ENCODE measurements at places on chromosomes 16 and 17.

GRCh38 chr17:4204190-4204589 is 59.6 kb downstream of the ANKFY1 start:
- no peak for DNase-seq

GRCh38 chr17:48107137-48108055 is at the start of gene SNX11:
TSS of gene SNX11 (plus strand) at chr17:48107766. CDS start at chr17:48112044, 4,278 bp downstream.
- peak; percentile 65 for DNase-seq

- DNase-seq, result no peak
Measured at GRCh38 chr17:63611354-63611753, 10.7 kb downstream of the TACO1 start.

DNA sequence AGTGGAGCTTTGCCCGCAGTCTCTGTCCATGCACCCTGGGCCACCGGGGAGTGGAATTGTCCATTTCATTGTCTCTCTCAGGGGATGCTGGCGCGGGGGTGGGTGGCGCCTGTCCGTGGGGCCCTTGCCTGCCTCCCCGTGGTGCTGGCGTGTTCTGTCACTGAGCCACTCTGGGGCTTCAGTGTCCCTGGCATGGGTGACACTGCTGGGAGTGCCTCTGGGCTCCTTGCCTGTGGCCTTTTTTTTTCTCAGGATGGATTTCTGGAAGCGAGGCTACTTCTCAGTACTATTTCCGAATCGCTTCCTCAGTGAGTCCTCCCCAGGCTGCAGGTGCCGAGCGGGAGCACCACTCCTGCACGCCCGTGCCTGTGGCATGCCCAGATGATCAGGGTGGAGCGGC is 55.0 kb downstream of the PDPK1 start:
- DNase-seq, result no peak

GRCh38 chr16:88993166-88993761 is 16.3 kb upstream of the CBFA2T3 start:
- DNase-seq, result peak; percentile 47

DNA sequence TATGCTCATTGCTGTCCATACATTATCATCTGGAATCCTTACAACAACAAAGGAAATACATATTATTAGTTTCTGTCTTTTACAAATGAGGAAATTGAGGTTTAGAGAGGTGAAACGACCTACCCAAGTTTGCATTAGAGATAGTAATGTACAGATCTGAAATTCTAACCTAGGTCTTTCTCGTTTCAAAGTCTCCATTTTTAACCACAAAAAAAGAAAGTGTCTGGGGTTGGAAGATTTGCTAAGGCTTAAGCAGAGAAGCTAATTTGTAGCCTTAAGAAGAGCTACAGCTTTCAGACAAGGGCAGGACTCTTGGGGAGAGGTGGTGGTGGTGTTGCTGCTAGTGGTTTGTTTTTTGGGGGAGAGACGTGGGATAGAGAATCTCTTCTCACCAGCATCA is 19.2 kb downstream of the CIITA start:
- no peak for DNase-seq

DNA sequence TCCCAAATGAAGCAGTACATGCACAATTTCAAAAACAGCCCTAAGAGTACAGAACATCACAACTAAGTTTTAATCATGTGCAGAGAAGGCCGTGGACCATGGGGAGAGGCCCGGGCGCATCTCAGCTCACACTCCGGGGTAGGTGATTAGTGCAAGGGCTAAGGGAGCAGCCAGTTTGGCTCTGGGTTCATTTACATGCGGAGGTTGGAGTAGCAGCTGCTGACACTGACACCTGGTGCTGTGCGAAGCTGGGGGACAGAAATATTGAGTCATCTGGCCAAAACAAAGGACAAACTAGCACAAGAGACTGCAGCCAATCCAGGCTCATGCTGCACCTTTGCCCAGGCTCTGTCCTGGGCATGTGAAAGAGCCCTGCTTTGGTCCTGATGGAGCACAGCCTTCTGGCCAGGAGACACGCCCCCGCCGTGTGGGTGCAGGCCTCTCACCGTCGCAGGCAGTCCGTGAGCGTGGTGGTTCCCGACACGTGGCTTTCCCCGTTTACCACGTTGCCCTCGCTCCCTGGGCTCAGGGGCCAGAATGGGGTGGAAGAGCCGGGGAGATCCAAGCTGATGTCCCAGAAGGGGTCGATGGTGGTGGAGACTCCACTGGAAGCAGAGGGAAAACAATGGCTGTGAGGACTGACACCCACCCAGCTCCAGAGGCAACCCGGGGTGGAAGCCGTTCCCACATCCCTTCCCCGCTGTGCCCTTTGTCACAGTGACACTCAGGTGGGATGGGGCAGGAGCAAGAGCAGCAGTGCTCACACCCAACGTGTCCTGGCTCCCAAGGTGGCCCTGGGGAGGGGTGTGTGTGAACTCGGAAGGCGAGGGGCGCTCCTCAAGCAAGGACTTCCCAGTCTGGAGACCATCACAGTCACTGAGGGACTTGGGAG is 31.9 kb downstream of the USP22 start:
- no peak for DNase-seq

DNA sequence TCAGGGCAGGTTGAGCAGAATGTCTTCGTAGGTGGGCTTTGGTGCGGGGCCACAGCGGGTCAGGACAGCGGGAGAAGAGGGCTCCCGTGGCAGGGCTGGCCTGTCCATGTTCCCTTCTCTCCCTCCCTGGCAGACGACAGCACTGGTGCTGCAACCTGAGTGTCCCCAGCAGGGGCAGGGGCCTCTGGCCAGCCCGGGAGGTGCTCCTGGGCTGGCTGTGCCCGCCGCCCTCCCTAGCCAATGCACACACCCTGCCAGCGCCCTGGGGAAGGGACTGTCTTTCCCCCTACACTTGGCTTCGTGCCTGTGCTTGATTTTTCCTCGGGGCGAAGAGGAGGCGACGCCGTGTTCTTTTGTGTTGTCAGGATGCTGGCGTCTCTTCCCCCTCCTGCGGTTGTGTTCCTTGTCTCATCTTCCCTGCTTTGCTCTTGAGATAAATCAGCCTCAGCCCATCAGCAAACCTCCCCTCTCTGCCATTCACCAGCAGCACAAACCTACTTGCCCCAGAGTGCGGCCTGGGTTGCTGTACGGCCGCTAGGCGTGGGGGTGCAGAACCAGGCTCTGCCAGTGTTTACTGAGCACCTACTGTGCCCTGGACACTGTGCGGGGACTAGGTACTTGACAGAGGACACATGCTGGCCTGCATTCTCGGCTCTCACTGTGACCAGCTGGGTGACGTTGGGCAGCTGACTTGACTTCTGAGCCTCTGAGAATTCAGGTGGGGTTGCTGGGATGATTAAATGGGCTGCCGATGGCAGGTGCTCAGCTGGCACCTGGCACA is 237.3 kb upstream of the CIBAR2 start:
- DNase-seq, result no peak

DNA sequence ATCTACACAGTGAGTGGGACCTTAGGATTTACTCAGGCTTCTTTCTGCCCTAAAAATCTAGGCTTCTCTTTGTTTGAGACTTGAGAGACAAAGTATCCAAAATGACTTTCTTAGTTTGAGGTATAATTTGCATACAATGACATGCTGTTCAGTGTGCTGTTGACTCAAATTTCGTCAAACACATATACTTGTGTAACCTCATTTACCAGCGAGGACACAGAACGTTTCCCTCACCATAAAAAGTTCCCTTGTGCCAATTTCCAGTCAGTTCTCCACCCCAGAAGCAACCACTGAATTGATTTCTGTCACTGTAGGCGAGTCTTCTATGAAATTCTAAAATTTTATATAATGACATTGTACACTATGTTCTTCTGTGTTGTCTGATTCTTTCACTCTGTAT is 68.0 kb upstream of the MAF start:
- no peak for DNase-seq

DNA sequence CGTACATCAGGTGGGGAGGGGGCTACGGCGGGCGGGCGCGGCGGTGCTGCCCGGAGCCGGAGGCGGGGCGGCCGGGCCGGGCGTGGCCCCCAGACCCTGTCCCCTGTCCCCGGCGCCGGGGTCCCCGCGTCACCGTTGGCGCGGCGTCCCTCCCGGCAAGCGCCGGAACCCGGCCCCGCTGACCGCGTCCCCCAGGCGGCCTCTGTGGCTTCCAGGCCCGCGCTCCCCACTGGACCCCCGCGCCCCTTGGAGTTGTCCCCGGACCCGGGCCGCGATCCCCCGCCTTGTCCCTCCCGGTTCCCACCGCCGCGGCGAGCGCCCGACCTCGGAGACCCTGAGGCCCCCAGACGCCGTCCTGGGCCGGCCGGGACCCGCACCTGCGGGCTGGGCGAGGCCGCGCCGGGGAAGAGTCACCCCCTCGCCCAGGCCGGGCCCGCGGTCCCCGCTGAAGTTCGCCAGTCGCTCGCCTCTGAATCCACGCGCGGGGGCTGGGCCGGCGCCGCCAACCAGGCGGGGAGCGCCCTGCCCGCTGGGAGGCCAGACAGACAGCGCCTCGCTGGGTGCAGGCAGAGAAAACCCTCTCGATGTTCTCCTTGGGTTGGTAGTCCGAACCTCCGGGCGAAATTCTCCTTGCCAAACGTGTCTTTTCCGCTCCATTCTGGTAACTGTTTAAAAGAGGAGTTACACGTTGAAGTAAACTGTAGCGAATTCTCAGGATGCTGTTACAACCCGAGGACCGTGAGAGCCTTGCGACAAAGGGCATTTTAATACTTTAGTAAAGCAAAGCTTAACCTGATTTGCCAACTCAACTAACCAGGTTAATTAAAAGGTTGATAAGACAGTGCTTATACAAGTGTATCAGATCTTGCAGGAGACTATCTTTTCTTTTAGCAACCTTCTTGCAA is 761 bp downstream of the GAN start:
- DNase-seq, result peak; percentile 5

DNA sequence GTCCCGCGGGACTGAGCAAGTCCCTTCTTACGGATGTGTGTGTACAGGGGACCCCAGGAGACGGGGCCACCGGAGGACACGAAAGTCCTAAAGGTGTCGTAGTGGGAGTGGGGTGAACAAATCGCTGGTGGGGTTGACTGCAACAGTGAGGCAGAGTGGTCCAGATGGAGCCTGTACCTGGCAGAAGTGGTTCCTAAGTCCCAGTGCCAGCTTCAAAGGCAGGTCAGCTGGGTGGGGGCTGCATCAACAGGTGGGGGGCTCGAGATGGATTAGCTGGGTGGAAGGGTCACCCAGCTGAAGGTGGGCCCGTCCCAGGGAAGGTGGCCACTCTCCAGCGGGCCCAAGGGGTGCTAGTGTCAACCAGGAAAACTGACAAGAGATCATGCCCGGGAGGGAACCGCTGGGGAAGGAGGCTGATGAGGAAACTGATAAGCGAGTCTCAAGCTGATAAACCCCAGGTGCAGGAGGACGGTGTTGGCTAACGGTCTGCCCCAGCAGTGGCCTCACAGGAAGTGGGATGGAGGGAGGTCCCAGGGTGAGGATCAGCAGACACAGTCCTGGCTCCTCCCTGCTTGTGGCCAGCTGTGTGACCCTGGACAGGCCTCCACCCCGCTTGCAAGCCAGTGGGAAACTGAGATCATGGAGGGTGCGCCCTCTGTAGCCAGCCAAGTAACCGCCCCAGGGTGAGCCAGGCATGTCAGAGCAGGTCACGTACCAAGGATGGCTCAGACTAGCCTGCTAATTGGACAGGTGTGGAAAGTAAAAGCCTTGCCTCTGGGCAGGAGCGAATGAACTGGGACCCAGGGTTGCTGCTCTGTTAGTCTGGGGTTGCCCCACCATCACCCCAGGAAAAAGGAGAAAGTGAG is 1.0 kb downstream of the ORAI3 start:
- peak; percentile 19 for DNase-seq

- DNase-seq, result no peak
Measured at GRCh38 chr16:88815227-88815626, 3.5 kb upstream of the APRT start.

DNA sequence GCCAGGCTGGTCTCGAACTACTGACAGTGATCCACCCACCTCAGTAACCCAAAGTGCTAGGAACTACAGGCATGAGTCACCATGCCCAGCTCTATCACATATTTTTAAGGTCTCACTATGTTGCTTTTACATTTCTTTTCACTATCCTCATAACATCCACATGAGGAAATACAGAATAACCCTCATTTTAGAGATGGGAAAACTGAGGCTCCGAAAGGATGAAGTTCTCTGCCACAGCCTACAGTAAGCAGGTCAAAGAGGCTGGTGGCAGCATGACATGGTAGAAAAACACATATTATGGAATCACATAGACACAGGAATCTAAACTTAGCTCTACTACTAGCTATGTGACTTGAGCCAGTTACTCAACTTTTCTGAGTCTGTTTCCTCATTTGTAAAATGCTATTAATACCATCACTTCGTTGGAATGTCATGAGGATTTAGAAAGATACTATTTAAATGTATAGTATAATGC is 32.2 kb downstream of the APPBP2 start:
- DNase-seq, result no peak

DNA sequence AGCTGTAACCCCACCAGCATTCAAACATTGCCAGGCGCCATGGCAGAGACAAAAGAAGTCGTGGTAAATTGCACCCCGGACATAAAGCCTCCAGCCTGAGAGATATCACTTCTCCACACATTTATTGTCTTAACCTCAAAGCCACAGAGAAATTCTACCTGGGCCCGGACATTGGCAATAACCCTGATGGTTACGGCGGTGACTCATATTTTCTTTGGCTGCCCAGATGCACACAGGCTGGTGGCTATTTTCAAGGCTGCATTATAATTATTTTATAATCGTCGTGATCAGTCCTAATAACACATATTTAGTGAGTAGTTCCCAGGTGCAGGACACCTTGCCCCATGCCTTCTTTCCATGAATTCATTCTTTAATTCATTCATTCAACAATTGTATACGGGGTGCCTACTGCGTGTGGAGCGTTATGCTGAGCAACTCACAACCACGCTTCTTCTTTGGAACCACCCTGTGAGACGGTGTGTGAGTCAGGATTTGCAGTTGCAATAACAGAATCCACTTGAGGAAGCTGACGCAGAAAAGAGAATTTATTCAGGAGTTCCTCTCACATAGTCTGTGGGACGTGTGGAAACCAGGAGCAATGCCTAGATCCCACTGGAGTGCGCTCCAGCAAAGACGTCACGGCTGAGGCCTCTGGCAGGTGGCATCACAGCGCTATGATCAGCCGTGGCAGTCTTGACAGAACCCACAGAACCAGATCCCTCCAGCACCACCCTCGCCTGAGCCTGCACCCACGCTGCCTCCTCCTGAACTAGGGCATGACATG is 245.7 kb downstream of the FOXL1 start:
- DNase-seq, result no peak

GRCh38 chr16:27722892-27723450 is 173.0 kb downstream of the KATNIP start:
- DNase-seq, result no peak

- no peak for DNase-seq
Measured at GRCh38 chr17:76255801-76256429, 9.2 kb upstream of the UBALD2 start.

- no peak for DNase-seq
Measured at GRCh38 chr16:4208341-4208751, 33.5 kb downstream of the SRL start.
